Activated T-helper 9 cell treated with anti-CD3 and anti-CD28 coated beads, Interleukin-2, amount 50 U/mL, for 16 hours (primary cell): ENCODE measurements at places on chromosomes 5 and 9.

DNA sequence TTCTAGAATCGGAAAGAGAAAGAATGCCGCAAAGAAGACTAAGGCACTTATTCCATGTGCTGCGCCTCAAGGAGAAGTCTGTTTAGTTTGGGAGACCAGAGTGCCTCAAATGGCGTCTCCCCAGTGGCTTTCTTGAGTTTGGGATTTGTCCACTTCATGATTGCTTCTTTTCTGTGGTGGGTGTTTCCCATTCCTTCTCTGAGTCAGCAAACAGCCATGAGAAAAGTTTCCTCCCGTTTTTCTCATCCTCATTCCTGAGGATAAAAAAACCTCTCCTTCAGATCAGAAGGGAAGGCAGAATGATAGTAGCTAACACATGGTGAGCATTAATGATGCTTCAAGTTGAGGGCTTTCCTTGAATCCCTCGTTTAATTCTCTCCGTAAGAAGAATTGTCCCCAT, 275.9 kb upstream of the WWC1 start:
- DNase-seq, result no peak

DNA sequence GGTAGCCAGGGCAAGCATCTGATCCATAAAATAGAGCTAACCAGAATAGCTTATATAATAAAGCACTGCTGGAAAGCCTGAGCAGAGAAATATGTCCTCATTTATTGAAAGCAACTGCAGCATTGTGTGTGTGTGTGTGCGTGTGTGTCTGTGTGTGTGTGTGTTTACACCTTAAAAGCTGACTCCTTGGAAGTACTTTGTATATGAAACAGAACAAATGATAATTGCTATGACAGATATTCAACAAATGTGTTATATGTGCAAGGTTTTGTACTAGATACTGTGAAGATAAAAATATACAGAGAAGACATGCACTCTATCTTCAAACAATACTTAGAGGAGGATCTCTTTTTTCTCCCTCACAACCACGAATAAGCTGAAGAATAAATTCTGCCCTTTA, 22.0 kb upstream of the IFNE start:
- DNase-seq, result no peak

- no peak for DNase-seq
These were observed 9.6 kb downstream of the NEK6 start for GRCh38 chr9:124267271-124267807.

DNA sequence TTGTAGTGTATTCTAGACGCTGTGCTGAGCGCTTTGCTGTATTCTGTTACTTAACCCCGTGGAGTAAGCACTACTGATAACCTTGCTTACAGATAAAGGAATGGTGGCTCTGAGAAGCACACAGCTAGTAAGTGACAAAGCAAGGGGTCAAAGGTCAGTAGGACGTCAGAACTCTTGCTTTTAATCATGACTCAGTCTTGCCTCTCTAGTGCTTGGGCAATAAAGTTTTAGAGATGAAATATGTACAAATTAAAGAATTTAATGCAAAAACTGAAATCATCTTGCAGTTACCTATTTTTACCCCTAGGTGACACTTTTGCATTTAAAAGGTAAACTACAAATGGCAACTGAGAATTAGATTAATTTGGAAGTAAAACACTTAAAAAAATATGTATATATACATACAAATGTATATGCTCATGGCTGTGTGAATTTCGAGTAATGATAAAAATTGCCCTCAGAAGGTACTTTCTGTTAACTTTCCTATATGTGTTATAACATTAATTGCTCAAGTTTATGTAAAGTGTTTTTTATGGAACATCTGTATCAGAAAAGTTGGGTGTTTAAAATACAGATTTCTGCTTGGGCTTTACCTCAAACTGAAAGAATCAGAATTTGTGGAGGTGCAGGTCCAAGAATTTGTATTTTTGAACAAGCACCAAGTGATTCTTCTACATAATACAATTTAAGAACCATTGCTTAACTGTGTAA, 175.1 kb upstream of the DAB2 start:
- no peak for DNase-seq

GRCh38 chr9:135085830-135086546, 1.5 kb upstream of the OLFM1 start:
- no peak for DNase-seq

GRCh38 chr9:89853161-89853560, 248.3 kb downstream of the GADD45G start:
- no peak for DNase-seq

DNA sequence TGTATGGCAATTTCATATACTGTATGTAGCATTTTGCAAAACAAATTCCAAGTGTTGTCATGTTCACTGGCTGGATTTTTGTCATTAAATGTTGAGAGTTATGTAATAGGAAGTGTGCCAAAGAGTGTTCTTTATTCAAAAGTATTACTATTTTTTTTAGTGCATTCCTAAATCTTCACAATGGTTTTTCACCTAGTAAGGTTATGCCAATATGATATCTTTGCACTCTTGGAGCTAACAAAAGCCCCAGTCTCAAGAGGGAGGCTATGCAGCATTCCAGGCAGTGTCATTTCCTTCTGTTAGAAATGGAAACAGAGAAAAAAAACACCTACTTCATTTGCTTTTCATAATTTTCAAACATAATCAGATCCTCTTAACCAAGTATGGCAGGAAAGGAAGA, 5.1 kb upstream of the SSBP2 start:
- no peak for DNase-seq

DNA sequence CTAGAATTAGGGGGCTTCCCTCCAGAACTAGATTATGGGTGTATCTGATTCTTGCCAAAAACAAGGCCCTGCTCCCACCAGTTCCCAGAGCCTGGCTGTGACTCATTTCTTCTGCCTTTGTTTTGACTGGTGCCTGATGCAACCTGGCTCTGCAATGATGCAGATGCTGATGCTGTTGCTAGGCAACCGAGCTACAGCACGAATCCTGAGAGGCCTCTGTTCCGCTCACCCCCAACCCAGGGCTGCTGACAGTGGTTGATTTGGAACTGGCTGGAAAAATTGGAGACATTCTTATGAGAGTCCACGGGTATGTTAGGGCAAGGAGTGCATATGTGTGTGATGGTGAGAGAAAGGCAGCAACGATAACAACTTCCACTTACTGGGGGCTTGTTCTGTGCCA, 100.3 kb downstream of the NSG2 start:
- DNase-seq, result no peak

DNA sequence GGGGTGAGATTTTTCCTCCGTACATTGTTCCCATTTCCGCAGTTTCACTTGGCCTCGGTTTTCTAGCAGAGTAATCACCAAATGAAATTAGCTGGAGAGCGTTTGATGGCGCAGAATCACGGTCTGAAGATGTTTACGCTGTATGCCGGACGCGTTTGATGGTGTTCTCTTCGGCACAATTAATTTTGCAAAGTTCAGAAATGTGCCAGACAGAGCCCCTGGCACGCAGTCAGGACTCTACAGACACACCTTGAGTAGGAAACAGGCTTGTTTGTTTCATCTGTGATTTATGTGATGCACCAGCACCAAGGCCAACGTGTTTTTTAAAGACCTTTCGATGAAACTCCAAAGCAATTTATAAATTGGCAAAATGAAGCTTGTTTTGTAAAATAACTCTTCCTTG, 863 bp upstream of the LIFR start:
- no peak for DNase-seq

- no peak for DNase-seq
These were observed at the start of gene SH3TC2 for GRCh38 chr5:149063017-149063687. TSS of gene SH3TC2 (minus strand) at chr5:149063062. CDS start at chr5:149063022, 40 bp downstream.

DNA sequence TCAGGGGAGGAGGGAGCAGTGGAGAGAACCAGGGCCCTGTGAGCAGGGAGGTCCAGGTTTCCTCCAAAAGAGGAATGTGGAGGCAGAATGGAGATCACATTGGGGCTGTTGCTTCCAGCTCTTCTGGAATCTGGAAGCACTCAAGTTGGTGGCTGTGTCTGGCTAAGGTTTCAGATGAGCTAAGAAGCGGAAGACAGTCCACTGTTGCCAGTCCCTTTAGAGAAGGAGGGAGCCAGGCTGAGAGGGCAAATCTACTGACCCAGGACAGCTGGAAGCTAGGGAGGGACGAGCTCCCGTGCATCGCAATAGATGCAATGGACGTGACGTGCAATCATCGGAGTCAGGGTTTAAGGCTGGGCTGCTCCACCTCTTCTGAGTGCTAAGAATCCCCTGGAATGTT, 71.2 kb downstream of the TENT4A start:
- DNase-seq, result no peak

GRCh38 chr9:99954819-99955218, 48.4 kb downstream of the STX17 start:
- no peak for DNase-seq

- no peak for DNase-seq
These were observed 2.1 kb upstream of the PRDM12 start for GRCh38 chr9:130662099-130662969.

DNA sequence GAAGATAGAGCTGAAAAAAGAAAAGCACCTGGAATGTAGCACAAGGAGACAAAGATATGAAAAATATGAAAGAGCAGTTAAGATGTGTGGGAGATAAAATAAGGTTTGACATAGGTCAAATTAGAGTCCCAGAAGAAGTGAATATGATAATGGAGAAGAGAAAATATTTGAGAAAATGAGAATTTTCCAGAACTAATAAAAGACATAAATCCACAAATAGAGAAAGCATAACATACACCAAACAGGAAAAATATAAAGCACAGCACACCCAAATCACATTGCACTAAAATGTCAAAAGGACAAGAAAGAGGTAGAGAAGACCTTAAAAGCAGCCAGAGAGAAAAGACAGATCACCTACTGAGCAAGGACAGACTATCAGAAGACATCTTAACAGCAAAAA, 43.4 kb downstream of the IPPK start:
- no peak for DNase-seq

DNA sequence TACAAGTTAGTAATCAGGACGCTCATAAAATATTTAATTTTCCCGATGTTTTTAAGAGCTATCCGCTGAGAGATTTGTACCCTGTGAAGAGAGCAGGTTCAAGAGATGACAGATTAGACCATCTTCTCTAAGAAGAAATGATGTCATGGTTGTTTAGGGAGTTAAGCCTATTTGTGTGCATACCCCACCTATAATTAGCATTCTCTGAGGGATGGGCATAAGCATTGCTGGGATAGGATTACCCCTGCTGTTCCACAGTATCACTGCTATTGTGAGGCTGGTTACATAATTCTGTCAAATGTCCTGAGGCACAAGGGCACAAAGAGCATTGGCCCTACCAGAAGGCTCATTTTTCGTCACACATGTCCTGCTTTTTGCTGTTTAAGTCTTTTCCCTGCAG, 687.0 kb downstream of the CETN3 start:
- DNase-seq, result no peak
